ENCODE measurements at places on chromosomes 7 and 10. TPM values are rescaled to one million over a fixed set of nuclear protein-coding genes. Genes with fewer than 3 reads are reported as not detected.

TCERG1L gene
- not detected for total RNA-seq

- DNase-seq, result no peak
Observed at GRCh38 chr10:76643511-76643911, 994.1 kb downstream of the KCNMA1 start.

- DNase-seq, result no peak
Observed at GRCh38 chr10:87852089-87852488, 11.2 kb downstream of the KLLN start.

FGL2 gene
- not detected for total RNA-seq

GRCh38 chr7:49137978-49138377 lies 213.6 kb downstream of the CDC14C start:
- DNase-seq, result no peak

DNA sequence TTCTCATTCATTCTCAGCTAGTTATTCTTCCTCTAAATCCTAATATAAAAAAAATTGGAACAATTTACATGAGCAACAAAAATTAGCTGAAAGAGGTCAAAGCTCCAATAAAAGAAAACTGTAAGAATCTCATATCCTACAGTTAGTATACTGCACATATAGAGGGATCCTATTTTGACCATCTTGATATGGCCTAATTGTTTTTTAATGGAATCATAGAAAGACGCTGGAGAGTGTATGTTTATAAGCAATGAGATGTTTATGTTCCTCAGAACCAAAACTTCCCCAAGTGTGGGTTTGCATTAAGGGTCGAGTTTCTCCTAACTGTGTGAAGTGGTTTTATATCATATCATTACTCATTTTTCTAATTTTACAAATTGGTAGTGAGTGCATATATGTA lies 102.5 kb downstream of the VIM start:
- DNase-seq, result no peak

DNA sequence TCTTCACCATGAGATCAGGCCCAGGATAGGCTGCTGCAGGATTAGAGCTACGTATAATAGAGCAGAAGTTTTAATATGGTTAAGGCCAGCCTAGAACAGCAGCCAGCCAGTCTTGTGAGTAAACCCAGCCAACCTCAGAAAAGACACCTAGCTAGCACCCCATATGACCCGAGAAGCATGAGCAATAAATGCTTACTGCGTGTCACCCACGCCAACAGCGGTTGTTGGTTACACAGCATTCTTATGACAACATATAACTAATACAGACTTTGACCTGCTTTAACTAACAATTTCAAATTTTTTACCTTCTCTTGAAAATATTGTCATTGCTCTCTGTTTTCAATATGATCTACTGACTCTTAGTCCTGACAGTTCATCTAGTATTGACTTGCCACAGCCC lies 105.7 kb downstream of the HBP1 start:
- no peak for DNase-seq

GRCh38 chr7:112049555-112050249 lies 156.5 kb downstream of the DOCK4 start:
- no peak for DNase-seq

SFRP4 gene
- 8.3 TPM for total RNA-seq

- no peak for DNase-seq
Observed at GRCh38 chr10:58335306-58336005, 650 bp downstream of the UBE2D1 start.

DNA sequence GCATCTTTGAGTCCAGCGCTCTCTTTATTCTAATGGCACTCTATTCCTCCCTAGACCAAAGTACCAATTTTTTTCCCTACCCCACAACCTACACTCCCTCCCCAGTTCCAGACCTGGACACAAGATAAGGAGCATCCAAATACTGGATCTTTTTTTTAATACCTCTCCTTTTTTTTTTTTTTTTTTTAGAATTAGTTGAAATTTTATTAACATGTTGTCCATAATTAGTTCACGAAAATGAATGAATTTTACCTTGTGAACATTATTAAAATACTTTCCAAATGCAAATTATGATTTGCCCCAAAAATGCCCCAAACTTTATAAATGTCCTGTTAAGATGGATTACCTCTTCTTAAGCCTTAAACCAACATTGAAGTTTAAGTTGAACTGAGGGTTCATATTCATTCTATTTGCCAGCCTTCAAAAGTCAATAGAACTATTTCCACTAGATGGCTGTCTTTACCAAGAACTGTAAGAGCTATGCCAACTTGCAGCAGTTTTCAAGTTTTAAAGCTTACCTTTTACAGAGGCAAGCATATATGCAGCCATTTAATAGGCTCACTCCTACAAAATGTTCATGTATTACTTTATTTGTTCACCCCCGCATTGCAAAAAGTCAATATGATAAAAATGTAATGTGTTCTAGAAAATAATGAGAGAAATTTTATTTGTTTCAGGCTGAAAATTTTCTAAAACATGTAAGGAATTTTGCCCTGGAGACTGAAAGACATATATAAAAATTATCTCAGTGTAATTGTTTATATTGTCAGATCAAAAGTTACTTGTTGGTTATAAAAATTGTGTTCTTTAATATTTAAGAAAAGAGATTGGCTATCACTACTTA lies 39.7 kb upstream of the TNKS2 start:
- DNase-seq, result peak; percentile 61

GRCh38 chr10:88032566-88032965 lies 169.1 kb downstream of the PTEN start:
- DNase-seq, result no peak

DNA sequence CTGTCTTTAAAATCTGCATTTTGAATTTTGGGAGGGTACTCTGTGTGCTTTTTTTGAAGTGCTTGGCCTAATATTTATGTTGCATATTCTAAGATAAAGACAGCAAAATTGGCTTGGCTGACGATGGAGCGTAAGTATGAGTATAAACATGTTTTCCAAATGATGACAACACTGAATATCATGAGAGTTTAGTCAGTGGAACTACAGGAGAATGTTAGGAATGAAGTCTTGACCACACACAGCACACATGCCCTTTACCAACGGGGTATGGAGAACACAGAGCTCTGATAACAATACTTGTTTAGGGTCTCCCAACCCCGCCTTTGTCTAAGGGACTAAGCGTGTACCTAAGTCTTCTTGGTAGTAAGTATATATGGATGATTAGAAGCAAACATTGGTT lies 253.9 kb upstream of the FZD8 start:
- DNase-seq, result no peak

DNA sequence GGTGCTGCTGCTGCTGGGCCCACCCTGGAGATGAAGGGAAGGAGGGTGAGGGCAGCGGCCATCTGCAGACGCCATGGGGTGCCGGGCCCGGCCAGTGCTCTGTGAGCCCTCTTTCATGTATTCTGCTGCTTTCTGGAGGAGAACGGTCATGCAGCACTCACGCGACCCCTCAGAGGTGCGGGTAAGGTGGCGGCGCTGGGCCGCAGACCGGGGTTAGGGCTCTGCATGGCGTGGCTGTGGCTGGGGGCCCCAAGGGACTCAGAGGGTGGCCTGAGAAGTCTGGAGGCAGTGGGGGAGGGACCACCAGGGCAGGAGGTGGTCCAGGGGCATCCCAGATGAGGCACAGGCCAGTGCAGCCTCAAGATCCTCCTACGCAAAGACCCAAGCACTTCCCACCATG lies 275.5 kb downstream of the ELFN1 start:
- no peak for DNase-seq

DNA sequence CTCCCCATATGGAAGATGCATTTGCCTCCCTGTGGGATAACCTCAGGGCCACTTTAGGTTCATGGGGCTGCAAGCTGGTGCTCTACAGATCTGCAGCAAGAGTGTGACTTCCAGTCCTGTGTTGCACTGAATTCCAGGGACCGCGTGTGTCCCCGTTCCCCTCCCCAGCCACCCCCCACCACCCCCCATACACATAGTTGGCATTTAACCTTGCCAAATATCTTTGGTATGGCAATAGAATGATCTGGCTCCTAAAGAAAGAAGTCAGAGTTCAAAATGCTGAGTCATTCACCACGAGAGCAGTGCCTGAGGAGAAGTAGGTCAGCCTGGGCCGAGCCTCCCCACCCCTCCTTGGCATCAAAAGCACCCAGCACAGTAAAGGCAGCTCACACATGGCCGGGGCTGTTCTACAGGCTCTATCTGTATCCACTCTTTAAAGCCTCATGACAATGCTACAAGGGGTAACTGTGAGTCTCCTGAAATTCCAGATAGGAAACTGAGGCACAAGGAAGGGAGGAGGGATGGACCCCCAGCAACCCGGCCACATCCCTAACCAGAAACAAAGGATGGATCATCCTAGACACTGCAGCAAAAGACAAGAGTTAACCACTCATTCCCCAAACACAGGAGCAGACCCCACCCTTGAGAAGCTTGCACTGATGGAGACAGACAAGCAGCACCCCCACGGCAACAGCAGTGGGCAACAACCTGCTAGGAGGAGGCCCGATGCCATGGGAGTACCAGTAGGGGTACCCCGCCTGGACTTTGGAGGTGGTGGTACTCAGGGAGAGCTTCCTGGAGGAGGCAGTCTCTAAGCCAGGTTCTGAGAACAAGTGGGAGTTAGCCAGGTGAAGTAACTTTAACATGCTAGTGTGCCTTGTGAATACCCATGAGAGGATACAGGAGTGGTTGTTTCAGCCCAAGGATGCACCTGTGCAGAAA lies 70.3 kb upstream of the NANOS1 start:
- DNase-seq, result peak; percentile 63

HKDC1 gene
- 0.23 TPM for total RNA-seq

DNA sequence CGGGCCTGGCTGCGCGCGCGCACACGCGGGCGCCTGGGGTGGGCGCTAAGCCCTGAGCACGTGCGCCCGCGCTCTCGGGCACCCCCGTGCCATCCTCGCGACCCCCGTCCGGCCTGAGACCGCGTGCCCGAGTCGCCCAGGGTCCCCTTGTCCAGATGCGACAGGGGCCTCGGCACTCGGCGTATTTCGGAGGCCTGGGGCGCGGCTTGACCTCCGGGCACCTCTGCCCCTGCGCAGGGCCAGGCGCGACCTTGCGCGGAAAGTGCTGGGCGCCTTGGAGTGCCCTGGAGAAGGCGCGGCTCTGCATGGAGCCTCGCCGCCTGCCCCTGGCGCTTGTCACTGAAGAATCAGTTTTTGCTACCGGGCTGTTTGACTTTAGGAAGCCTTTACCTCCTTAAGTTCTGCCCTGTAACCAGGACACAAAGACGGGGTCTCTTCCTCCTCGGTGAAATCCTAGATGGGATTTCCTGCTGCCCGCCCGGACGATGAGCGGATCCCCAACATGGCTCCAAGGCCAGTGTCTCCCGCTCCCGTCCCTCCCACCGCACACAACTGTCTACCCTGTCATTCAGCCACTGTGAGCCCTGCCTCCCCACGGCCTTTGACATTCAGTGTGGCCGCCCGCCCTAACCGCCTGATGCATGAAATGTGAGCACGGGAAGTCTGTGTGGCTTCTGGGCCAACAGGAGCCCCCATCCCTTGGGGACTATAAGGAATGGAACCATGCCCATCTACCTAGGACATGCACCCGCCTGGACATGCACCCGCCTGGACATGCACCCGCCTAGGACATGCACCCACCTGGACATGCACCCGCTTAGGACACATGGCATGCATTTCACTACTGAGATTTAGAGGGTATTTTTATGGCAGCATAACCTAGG lies 1.1 kb upstream of the STK32C start:
- no peak for DNase-seq

DNA sequence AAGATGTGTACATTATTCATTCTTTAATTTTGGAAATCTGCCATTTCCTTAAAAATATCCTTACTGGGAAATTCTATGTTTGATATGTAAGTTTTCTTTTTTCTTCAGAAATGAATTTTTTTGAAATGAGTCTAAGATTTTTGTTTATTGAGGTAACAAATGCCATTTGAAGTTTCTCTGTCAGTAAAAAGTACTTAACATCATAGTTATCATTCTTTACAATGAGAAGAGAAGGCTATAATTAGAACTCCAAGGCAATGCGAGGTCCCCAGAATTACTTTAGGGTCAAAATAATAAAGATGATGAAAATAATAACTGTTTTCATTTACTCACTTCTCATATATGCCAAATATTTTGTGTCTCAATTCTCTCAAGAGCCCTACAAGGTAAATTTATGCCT lies 37.0 kb upstream of the RHOBTB1 start:
- no peak for DNase-seq

SFTPD gene
- total RNA-seq, result not detected

LIPN gene
- total RNA-seq, result not detected

- peak; percentile 100 for DNase-seq
Observed at GRCh38 chr7:55065079-55065478, 46.3 kb downstream of the EGFR start.

DNA sequence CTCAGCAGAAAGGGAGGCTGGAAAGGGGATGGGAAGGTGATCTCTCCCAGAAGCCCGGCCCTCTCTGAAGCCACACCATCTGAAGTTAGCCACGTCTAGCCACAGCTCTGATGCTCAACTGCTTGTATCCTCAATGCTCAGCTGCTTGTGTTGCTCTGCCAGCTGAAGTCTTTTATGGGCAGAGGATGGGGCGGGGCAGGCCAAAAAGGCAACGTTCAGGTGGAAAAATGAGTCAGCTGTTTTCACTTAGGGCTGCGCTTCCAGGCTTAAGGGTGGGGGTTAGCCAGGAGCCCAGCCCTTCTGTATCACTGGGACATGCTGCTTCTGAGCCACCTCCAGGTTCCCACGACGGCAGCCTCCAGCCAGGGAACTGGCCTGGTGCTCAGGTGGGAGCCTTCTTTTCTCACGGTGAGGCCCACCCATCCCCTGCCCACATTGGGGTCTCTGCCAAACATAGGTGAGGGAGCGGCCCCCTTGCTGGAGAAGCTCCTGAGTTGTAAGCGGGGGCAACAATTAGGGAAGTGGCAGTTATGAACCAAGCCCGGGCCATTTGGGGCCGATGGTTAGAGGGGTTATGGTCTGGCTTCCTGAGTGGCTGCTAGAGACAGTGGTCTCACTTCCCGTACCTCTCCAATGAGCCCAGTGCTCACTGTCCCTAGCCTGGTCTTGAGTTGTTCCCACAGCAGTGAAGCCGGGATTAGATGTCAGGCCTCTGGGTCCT lies 44.9 kb upstream of the CNPY1 start:
- peak; percentile 63 for DNase-seq

DNA sequence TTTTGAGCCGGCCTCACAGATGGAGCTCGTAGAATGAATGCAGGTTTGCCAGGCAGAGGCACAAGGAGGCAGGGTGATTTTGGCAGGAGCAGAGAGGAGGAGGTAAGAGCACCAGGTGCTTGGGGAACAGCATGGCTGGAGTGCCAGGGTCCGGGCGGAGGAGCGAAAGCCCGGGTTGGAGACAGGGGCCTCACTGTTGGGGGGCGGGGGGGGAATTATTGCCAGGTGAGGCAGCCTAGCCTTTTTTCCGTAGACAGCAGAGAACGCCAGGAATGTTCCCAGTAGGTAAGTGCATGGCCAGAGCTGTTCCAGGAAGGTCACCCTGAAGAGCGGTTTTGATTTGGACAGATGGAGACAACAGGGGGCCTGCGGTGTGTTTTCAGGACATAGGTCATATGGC lies 9.5 kb downstream of the SRRM3 start:
- DNase-seq, result no peak

Data from H4 (cell line).